ENCODE measurements at places on chromosomes 6 and 20. TPM values are rescaled to one million over a fixed set of nuclear protein-coding genes. Genes with fewer than 3 reads are reported as not detected.

The ZC3H12D gene
- total RNA-seq: 0.07 TPM

The TP53TG5 gene
- not detected for total RNA-seq

The DYNLT2 gene
- 1.6 TPM for total RNA-seq

The MCM3 gene
- 293 TPM for total RNA-seq

The PBOV1 gene
- not detected for total RNA-seq

The LY6G6F gene
- not detected for total RNA-seq

The RPL10A gene
- total RNA-seq: 1,893 TPM

The FAM209B gene
- total RNA-seq: 0.82 TPM

The RARS2 gene
- 38.5 TPM for total RNA-seq

The CCM2L gene
- 5.5 TPM for total RNA-seq

The GPX5 gene
- total RNA-seq: not detected

The KCNK5 gene
- 44.3 TPM for total RNA-seq

The ARMC12 gene
- 0.78 TPM for total RNA-seq

The TXLNB gene
- 0.17 TPM for total RNA-seq

The LY6G5B gene
- 12.6 TPM for total RNA-seq

The HAO1 gene
- total RNA-seq: not detected

The NHLRC1 gene
- 0.58 TPM for total RNA-seq

The BPIFB2 gene
- total RNA-seq: not detected

The ABHD16B gene
- total RNA-seq: not detected

The ERGIC3 gene
- 178 TPM for total RNA-seq

The ELOVL5 gene
- 156 TPM for total RNA-seq
